Activated CD8-positive, alpha-beta T cell treated with anti-CD3 and anti-CD28 coated beads, Interleukin-2, amount 10 ng/mL, durations not matched to agents 7 days and 5 days (primary cell): ENCODE measurements at places on chromosomes 12 and 14. TPM values are rescaled to one million over a fixed set of nuclear protein-coding genes. Genes with fewer than 3 reads are reported as not detected.

DNA sequence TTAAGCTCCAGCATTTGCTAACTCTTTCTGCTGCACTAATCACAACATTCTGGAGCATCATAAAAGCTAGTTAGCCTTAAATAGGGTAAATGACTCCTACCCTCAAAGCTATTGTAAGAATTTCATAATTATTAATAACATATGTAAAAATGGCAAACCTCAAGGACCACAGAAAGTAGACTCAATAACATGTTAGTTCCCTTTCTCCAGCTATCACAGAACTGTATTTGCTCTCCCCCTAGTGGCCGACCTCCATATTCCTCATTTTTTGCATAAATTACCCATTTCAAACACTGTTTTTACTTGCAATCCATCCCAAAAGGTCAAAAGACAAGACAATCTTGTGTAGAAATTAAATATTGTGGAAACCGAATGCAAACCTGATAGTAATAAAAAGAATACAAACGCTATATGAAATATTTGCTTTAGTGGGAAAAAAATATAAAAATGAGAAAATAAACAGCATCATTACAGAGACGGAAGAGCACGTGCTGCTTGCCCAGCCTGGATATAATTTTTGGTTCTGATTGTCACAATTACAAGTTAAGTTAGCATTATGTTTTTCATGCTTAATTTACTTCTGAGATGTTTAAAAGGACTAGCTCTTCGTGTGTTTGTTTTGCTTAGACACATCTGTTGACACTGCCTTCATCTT lies 97.9 kb downstream of the RERGL start:
- DNase-seq = peak; percentile 21
- no peaks in the 10 kb centered on the region for H3K36me3 ChIP-seq
- no peaks in the 10 kb centered on the region for H3K4me1 ChIP-seq
- H3K27me3 ChIP-seq = no peaks in the 10 kb centered on the region

GRCh38 chr12:94638521-94638920 lies 11.8 kb downstream of the TMCC3 start:
- H3K4me1 ChIP-seq = peaks cover 16% of the 10 kb centered on the region
- peaks cover 10% of the 10 kb centered on the region for H3K27me3 ChIP-seq
- DNase-seq = no peak
- no peak overlapping the region for H3K27ac ChIP-seq
- no peaks in the 10 kb centered on the region for H3K36me3 ChIP-seq

GRCh38 chr14:99183716-99184115 lies 88.3 kb downstream of the BCL11B start:
- DNase-seq = no peak
- H3K4me3 ChIP-seq = peak overlapping the region; percentile 48
- H3K27me3 ChIP-seq = no peaks in the 10 kb centered on the region
- peaks cover 94% of the 10 kb centered on the region for H3K4me1 ChIP-seq
- peaks cover 74% of the 10 kb centered on the region for H3K36me3 ChIP-seq
- H3K27ac ChIP-seq = peak overlapping the region; percentile 89

BDKRB1 gene
- not detected for total RNA-seq

AICDA gene
- total RNA-seq = not detected

FAM186B gene
- total RNA-seq = 0.21 TPM

SPRYD4 gene
- total RNA-seq = 2.9 TPM
